A375 (cell line): ENCODE measurements at places on chromosomes 16 and 17. TPM values are rescaled to one million over a fixed set of nuclear protein-coding genes. Genes with fewer than 3 reads are reported as not detected.

The CALB2 gene
- 27.5 and 37.9 TPM in 2 replicates for total RNA-seq

The CCL2 gene
- total RNA-seq, result 0.66 and 4.1 TPM in 2 replicates

The IGSF6 gene
- total RNA-seq, result 0.03 TPM in 1 of 2 replicates, not detected in the other

The TMC7 gene
- 3.9 and 4.2 TPM in 2 replicates for total RNA-seq

The DHRS7C gene
- total RNA-seq, result not detected in 2 replicates

The KRT12 gene
- 1.6 and 3.4 TPM in 2 replicates for total RNA-seq

The TNK1 gene
- 1.0 and 2.4 TPM in 2 replicates for total RNA-seq

The TP53 gene
- 40.1 and 41.7 TPM in 2 replicates for total RNA-seq

The FOXF1 gene
- total RNA-seq, result 1.1 TPM in 2 replicates
